ENCODE measurements at places on chromosomes 11 and 22.

DNA sequence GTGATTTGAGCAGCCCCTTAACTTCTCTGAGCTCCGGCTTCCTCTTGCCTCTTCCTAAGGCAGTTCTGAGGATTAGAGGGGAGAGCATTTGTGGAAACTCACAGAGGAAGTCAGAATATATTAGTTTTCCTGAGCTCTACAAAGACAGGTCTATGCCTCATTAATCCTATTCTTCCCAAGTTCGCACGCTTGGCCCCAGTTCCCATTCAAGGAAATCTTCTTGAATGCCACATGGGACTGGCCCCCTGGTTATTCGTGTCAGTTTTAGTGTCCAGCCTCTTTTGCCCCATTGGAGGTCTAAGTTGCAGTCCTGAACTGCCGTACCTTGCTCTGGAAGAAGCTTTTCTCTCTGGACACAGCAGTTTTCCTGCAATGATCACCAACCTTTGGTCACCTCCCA lies 37.6 kb upstream of the ALX4 start:
- DNase-seq = no peak

DNA sequence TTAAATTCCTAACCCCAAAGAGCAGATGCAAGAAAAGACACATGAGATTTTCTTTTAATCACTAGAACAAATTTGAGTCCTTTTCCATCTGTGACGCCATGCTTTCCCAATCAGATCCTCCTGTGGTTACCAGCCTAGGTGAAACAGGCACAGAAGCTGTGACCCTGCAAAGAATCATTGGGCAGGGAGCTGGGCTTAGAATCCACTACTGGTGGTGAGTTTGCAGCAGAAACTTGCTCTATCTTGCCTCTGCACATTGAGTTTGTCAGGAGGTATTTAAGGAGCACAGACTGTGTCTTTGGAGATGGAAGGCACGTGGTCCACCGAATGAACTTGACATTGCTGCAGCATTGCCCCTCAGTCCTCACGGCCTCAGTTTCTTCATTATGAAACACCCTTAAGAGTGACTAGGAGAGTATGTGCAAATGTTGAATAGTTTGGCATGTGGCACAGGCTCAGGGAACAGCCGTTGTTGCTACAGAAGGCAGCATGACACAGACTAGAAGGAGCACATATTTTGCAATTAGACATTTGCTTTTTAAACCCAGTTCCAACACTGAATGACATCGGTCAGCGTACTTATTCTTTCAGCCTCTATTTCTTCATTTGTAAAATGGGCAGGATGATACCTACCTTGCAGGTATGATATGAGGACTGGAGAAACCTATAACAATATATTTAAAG lies 127.6 kb downstream of the DBX1 start:
- no peak for DNase-seq

DNA sequence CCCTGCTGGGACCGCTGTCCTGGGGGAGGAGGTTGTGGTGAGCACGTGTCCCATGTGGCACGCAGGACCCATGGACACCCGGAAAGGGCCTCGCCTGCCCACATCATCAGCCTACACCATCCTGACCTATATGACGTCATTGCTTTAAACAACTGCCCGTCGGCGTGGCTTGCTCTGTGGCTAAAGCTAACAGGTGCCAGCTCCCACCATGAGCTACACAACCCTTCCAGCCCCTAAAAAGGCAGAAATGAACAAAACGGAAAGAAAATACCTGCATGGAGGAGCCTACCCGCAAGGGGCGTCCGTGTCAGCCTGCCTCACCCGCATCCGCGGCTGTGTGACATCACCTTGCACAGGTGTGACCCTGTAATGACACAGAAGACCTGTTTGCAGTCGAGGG lies 481.8 kb downstream of the BRD1 start:
- no peak for DNase-seq

DNA sequence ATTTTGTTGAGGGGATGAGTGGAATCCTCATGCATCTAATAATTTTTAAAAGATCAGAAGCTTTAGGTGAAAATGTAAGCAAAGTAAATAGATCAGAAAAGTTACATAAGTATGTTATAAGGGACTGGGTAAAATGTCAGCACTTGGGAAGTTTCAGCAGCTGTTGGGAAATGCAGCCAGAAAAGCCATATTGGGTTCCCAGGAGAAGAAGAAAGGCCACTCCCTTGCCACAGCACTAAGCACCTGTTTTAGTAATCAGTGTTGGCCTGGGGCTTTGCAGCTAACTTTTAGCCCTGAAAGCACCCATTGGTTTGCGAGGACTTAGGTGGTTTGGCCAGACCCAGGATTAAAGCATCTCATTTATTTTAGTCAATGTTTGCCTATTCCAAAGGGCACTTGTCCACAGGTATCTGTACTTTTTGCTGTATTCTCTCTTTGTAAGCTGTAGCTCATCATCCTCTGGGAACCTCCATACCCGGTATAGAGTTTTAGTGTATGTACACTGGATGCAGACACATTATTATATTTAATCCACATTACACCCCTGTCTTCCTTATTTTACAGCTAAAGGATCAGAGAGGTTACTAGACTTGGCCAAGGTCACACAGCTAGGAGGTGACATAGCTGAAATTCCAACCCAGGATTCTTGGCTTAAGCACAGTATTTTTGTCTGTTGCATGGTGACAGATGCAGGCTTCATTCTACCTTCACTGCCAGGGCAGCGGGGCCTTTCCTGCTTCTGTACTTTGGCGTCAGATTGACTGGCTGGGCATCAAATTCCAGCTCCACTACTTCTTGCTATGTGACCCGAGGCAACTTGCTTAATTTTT lies 127.7 kb upstream of the SESN3 start:
- no peak for DNase-seq

DNA sequence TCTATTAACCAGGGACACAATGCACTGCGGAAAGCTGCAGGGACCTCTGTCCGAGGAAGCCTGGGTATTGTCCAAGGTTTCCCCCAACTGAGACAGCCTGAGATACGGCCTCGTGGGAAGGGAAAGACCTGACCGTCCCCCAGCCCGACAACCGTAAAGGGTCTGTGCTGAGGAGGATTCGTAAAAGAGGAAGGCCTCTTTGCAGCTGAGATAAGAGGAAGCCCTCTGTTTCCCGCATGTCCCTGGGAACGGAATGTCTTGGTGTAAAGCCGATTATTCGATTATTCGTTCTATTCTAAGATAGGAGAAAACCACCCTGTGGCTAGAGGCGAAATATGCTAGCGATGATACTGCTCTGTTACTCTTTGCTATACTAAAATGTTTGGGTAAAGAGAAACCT lies 5.2 kb downstream of the BET1L start:
- DNase-seq = no peak

DNA sequence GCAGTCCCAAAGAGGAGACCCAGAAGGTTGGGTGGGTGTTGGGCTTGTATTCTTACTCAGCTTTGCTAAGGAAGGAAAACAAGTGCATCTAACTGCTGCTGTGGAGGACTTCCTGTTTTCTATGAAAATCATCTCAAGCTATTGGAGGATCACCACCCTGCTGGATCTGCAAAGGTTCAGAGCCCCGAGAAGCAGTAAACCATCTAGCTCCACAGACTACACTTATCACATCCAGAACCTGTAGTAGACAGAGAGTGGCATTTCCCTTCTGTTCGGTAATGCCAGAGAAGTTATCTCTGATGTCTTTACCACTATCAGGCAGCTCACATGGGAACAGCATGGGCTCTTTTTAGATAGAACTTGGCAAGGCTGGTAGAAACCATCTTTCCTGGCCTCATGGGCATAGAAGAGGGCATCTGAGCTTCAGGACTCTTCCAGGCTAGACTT lies 21.7 kb downstream of the KCNJ1 start:
- DNase-seq = no peak

DNA sequence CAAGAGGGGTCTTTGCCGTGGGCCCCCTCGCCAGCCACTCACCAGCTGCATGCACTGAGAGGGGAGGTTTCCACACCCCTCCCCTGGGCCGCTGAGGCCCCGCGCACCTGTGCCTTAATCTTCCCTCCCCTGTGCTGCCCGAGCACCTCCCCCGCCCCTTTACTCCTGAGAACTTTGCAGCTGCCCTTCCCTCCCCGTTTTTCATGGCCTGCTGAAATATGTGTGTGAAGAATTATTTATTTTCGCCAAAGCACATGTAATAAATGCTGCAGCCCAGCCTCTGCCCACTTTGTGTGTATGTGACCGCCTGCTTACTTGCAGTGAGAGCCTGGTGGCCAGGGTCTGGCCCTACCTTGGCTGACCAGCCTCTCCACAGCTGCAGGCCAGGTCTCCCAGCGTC lies 2.8 kb upstream of the CRACR2B start:
- DNase-seq = no peak

DNA sequence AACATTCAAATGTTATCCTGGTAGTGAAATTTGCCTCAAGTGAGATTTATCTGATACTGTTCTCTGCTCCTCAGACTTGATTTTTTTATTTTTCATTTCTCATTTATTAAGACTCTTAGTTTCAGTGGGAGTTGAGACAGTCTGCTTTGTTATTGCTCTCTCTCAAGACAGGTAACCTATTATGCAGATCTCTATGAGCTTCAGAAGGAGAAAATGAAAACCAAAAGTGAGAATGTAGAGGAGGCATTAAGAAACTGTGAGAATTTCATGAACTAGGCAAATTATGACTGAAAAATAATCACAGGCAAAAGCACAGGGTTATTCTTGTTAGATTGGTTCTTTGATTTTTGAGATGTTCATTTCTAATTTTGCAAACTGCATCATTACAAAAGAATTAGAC lies 290.0 kb upstream of the CHORDC1 start:
- no peak for DNase-seq

- DNase-seq = no peak
Measured at GRCh38 chr22:30245181-30245984, 1.2 kb downstream of the LIF start.

DNA sequence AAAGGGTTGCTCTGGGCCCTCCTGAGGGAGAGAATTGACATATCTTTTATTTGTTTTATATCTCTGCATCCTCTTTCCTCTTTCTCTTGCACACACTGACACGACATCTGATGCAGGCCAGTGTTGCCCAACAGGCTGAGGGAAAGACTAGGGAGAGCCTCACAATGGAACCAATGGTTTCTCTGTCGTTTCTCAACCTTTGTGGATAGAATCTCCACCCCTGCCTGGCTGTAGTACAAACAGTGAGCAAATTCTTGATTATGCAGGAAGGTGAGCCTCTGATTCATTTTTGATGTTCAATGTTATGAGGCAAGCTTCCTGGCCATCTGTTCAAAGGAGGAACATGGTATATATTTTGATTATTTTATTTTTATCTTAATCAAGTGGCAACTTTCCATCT lies 49.8 kb upstream of the PLET1 start:
- no peak for DNase-seq

- DNase-seq = no peak
Measured at GRCh38 chr11:132118661-132119060, 748.2 kb downstream of the NTM start.

DNA sequence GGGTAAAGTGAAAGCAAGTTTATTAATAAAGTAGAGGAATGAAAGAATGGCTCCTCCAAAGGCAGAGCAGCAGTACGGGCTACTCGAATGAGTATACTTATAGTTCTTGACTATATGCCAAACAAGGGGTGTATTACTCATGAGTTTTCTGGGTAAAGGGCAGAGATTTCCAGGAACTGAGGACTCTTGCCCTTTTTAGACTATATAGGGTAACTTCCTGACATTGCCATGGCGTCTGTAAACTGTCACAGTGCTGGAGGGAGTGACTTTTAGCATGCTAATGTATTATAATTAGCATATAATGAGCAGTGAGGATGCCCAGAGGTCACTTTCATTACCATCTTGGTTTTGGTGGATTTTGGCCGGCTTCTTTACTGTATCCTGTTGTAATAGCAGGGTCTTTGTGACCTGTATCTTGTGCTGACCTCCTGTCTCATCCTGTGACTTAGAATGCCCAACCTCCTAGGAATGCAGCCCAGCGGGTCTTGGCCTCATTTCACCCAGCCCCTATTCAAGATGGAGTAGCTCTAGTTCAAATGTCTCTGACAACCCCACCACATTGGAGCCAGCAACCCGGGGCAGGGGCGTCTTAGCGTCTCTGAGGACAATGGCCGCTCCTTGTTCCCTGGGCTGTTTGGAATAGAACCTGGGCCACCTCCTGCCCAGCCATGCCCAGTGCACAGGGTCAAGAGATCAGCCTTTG lies 34.9 kb upstream of the CD82 start:
- no peak for DNase-seq

DNA sequence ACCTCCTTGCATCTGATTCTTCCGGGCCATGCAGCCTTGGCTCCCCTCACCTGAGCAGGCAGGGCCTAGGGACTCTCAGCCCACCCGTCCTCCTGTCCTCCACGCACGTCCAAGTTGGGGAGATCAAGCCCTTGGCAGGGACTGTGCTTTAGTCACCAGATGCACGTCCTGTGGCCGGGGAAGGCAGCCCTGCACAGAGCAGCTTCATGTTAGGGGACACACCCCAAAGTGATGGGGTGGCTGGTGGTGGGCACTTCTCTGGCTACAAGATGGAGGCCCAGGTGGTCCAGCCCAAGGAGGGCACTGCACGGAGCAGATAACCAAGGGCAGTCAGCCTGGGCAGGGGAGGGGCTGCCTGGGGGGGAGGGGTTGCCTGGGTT lies 1.2 kb downstream of the MUC5B start:
- DNase-seq = no peak

- DNase-seq = no peak
Measured at GRCh38 chr11:100684101-100685065, 2.7 kb upstream of the ARHGAP42 start.

- no peak for DNase-seq
Measured at GRCh38 chr11:86292912-86293616, 9.0 kb upstream of the HIKESHI start.

GRCh38 chr22:32331236-32331917 lies 26.3 kb upstream of the RFPL3 start:
- no peak for DNase-seq

- DNase-seq = no peak
Measured at GRCh38 chr11:18046116-18046777, at the start of gene TPH1. Gene TPH1, minus strand, starts transcription at chr11:18046269. Its CDS starts 5,507 bp downstream, at chr11:18040762.

GRCh38 chr11:34792814-34793258 lies 123.3 kb downstream of the APIP start:
- no peak for DNase-seq

DNA sequence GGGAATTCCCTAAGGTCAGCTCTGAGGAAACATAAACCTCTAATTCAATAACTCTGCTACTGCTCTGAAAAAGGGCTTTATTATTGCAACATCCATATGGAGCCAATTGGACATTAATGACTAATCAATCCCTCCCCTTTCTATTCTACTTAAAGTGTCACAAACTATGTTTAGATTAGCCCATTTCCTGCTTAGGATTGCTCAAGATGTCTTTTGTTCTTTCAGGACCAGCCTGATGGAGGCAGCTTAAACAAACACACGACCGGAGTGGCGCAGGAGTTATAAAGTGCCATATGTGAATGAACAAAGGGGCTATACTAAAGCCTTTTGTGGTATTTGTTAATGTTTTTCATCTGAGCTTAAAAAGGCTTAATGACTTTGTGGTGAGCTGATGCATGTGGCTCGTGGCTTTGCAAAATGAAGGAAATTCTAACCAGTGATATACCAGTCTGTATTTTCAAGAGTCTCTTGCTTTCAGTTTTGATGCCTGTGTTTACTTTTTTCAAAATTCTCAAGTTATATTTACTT lies 354.4 kb downstream of the SOX6 start:
- no peak for DNase-seq

- no peak for DNase-seq
Measured at GRCh38 chr11:48052183-48053044, 72.1 kb downstream of the PTPRJ start.

- no peak for DNase-seq
Measured at GRCh38 chr22:21009638-21010425, 5.1 kb upstream of the P2RX6 start.

GRCh38 chr22:45888221-45889092 lies 88.5 kb downstream of the WNT7B start:
- DNase-seq = no peak

- no peak for DNase-seq
Measured at GRCh38 chr11:115193914-115194801, 310.1 kb downstream of the CADM1 start.
